ENCODE measurements at places on chromosomes 1 and 21. TPM values are rescaled to one million over a fixed set of nuclear protein-coding genes. Genes with fewer than 3 reads are reported as not detected.
A peak's percentile ranks its signal among the peaks of the same experiment; 100 is the strongest.

Gene GNAT2
- 0.18 TPM for total RNA-seq

Gene ATP1A4
- total RNA-seq: not detected

DNA sequence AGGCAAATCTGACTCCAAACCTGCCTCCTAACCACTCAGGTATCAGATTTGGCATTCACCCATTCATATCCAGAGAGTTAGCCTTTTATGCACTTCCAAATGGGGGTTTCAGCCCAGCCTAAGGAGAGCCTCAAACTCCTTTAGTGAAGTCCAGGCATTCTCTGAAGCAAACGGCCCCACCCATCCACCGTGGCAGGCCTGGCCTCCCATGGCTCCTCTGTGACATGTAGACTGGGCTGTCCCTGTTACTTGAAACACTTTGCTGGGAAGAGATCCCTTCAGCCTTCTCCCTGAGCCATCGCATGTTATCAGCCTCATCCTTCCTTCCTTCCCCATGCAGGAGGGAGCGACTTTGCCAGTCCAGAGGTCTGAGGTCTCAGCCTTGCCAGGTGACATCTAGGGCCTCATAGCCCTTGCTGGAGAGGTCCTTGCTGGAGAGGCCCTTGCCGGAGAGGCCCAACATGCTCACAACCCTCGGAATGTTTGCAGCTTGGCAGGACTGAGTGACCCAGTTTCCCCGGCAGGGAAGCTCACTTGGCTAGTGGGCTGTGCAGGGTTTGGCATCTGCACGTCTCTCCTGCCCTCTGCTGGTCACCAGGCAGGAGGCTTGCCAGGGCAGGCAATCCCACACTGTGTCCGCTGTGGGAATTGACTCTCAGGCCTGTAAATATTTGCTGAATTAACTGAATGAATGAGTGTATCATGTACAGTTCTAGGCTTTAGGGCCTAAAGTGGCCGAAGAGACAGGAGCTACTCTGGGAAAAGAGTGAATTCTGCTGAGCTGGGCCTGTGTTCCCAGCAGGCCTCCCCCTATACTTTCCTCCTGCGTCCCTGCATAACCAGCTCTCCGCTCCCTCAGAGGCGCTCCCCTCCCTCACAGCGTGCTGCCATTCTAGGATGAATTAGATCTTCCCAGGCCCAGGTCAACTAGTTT, 26.7 kb upstream of the RBM15 start:
- DNase-seq: peak; percentile 87

Gene PNRC2
- total RNA-seq: 134 TPM

DNA sequence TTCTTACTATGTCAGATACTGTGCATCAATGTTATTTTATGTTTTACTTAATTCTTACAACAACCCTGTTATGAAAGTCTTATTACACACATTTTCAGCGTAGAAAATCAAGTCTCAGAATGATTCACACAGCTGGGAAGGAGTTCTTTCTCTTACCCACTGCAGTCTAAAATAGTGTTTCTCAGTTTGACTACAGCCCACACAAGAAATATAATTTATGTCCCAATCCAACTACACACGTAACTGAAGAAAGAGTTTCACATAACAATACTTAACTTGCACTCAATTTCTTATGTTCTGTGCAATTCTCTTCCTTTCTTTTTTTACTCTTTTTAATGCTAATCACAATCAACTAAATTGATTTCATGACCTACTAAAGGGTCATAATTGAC, 252.8 kb upstream of the ADGRL2 start:
- peak; percentile 27 for DNase-seq

GRCh38 chr1:9382643-9383491, 90.2 kb downstream of the SPSB1 start:
- DNase-seq: no peak

DNA sequence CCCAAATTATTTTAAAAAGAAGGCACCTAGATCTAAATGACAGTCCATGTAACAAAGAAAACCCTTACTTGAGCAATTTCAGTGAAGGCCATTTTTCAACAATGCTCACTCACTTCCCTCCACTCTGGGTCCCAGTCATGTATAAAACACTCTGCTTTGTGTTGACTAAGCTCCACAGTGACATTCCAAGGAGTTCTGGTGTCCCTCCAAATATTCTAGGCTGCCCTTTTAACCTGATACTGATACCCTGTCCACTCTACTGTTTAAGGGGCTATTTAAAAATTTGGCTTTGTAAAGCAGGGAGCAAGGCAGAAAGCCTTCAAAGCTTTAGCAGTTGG, 73.6 kb downstream of the GNG12 start:
- DNase-seq: no peak

Gene CDC14A
- 6.3 TPM for total RNA-seq

- no peak for DNase-seq
These were observed 100.0 kb upstream of the SLC44A3 start for GRCh38 chr1:94719926-94720793.

- DNase-seq: peak; percentile 19
These were observed 1.7 kb upstream of the ZNF691 start for GRCh38 chr1:42844592-42845140.

Gene MLLT11
- total RNA-seq: 6.1 TPM

Gene CYB561D1
- 8.1 TPM for total RNA-seq

DNA sequence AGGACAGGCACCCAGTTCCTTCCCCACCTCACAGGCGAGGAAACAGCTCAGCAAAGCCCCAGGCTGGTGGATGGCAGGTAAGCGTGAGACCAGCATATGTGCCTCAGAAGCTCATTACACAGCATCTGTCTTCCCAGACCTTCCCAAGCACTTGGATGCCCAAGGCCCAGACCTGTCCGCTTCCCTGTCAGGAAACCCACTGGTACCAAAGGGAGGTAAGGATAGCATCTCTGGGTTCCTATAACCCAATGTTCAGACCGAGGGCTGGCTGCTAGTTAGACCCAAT, 3.3 kb downstream of the POFUT2 start:
- DNase-seq: no peak

DNA sequence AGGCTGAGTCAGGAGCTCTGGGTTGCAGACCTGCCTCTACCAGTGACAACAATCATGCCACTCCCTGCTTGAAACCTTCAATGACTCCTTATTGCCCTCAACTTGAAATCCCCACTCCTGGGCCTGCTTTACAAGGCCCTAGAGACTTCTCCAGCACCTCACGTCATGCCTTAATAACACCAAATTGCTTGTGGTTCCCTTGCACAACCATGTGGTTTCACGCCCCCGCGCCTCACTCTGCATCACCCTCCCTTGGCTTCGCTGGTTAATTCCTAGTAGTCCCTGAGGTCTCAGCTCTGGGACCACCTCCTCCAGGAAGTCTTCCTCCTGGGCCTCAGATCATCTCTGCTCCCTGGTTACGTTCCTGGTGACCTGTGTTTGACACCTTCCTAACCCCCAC, 33.0 kb downstream of the EPHA2 start:
- DNase-seq: peak; percentile 64

DNA sequence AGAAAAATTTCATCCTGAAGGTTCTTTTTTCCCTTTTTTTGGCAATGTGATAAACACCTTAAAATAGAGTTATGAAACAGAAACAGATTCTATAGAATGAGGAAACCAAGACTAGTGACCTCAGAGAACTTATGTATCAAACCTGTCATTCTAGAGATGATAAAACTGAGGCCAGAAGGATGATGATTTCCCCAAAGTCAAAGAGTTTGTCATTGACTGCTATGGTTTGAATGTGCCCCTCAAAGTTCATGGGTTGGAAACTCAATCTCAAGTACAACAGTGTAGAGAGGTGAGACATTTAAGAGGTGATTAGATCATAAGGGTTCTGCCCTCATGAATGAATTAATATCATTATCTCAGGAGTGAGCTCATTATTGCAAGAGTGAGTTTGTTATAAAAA, 13.7 kb upstream of the BEND5 start:
- DNase-seq: no peak

Gene TSPAN2
- total RNA-seq: 2.5 TPM

- DNase-seq: no peak
These were observed 71.9 kb downstream of the ZSWIM5 start for GRCh38 chr1:45134461-45134873.

DNA sequence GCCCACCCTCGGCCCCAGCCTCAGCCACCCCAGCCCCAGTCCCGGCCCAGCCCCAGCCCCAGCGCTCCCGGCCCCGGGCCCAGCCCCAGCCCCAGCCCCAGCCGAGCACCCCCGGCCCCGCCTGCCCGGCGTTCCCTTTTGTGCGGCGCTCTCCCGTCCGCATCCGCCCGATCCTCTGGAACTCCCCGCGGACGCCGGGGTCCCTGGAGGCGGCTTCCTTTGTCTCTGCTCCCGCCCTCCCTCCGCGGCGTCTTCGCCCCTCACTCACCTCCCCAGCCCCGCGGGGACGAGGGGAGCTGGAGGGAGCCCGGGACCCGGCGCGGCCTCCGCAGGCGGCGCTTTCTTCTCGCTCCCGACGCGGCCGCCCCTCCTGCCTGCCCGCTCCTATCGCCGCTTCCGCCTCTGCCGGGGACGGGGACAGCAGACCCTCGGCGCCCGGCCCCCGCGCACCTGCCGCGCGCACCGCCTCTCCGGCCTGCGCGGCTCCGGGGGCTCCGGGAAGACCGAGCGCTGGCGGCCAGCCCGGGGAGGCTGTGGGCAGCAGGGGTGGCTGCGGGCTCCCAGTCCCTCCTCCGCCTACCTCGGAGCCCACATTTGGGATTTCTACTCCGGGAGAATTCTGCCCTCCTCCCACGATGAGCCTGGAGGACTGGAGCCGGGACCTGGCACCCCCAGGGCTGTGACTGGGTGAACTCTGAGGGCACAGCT, 14.0 kb downstream of the AGRN start:
- DNase-seq: no peak

GRCh38 chr1:241271427-241271826, 85.6 kb downstream of the RGS7 start:
- DNase-seq: no peak

GRCh38 chr1:202278751-202279150, 63.0 kb downstream of the UBE2T start:
- no peak for DNase-seq
